ENCODE measurements at places on chromosomes 7 and 10.
A peak's percentile ranks its signal among the peaks of the same experiment; 100 is the strongest.

- DNase-seq: no peak
Measured at GRCh38 chr7:108270385-108271015, 140.3 kb upstream of the LAMB4 start.

DNA sequence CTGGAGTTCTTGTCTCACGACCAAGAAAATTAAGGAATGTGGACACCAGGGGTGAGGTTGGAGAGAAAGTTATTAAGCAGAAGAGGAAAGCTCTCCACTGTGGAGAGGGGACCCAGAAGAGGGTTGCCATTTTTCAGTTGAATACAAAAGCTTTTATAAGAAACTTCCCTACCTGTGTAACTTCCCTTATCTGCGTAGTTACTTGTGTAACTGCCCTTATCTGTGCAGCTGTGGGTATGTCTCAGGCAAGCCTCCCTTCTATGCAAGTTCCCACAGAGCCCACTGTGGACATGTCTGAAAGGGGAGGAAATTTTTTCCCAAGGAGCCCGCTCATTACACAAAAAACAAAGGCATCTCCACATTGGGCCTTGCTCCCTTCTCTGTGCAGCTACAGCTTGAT lies 94.9 kb downstream of the SVOPL start:
- no peak for DNase-seq

DNA sequence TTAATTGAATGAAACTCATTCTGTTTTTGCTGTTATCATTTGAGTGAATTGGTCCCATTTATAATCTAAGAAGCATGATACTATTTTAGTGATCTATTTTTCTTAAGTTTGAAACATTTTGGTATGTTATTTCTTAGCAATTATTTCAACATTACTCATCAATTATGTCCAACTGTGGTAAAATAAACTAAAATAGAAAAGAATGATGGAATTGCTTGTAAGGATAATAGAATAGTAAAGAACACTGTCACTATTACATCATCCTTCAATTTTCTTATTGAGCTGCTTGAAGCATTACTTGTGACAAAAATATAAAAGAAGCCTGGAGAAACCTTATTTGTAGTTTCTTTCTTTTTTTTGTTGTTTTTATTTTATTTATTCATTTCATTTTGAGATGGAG lies 42.4 kb downstream of the ZNF487 start:
- no peak for DNase-seq

- peak; percentile 66 for DNase-seq
Measured at GRCh38 chr10:114879541-114880158, 58.1 kb downstream of the FHIP2A start.

DNA sequence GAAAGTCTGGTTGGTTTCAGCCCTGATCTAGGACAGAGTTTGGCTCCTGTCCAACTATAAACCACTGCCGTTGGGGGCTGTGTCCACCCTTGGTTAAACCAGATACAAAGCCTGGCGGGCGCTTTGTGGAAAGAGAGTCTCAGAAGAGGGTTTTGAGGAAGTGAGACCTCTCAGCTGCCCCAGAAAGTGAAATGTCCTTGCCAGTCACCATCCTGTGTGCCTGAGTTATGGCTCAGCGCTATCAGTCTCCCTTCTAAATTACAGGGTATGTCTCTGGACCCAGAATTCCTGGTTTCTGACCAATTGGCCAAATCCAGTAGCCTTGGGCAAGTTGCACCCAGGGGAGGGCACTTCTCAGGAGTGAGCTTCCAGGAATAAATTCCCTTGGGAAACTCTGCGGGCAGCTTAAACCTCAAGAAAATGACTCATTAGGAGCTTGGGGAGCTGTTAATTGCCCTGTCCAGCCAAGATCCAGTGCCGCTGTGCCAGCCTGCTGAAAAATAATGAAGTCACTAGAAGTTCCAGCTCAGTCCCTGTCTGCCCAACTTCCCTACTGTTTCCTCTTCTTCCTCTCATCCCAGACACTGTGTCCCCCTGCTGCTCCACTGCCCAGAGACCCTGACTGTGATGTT lies 66.7 kb upstream of the PDZD8 start:
- DNase-seq: no peak

DNA sequence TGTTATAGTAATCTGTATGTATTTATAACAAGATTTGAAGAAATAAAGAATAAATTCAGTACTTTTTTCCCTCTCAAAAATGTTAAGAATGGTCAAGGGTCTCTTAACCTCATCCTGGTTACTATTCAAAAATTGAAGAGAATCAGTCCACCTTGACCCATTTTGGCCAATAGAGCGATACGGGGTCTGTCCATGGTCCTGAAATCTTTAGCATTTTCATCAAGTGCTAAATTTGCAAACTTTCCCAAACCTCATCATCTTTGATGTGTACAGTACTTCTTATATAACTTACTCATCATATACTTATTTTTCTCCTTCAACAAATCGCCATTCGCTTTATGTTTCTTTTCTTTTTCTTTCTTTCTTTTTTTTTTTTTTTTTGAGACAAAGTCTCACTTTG lies 23.6 kb downstream of the TMEM178B start:
- peak; percentile 63 for DNase-seq

DNA sequence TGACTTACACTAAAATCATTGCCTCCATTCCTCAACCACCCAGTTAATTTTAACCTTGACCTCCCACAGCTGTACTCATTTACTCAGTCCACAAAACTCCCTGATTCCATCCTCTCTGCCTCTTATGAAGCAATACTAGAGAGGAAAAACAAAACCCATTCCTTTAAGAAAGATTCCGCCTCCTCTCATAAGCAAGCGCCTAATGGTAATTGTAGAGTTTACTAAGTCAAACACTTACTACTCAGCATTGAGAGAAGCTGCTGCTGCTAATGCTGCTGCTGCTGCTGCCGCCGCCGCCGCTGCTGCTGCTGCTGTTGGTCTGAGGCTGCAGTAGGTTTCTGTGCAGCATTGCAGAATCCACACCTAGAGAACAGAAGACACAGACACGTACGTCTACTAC lies 2.1 kb upstream of the ADD3 start:
- DNase-seq: peak; percentile 56

DNA sequence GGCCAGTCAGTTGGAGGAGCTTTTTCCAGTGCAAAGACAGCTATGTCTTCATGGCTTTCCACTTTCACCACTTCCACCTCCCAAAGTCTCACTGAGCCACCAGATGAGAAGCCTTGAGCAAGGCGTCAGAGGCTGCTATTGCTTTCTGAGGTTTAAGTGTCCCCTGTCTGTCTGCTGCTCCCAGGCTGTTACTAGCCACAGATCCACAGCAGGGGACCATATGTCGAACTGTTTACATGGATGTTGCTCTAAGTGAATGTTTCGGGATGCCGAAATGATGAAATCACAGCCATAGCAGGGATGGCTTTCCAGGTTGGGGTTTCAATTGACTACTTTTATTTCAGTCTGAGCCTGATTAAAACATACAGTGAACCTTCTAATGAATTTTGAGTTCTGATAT lies 88.5 kb downstream of the AVL9 start:
- DNase-seq: no peak

GRCh38 chr10:89845541-89846280 lies 144.3 kb downstream of the KIF20B start:
- no peak for DNase-seq

GRCh38 chr10:2953495-2953894 lies 113.9 kb upstream of the PFKP start:
- DNase-seq: no peak

DNA sequence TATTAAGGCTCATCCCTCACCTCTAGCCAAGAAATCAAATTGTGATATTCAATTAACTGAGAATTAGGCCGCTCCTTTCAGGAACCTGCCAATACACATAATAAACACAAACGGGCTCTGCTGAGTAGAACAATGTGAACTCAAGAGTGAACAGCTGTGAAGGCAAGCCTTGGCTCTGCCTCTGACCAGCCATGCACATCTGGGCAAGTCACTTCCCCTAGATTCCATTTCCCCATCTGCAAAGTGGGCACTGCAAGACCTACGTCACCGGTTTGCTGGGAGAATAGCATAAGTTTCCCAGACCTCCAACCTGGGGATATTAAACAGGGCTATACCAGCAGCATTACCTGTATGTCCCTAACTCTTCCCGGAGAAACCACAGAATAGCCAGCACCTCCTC lies 355.2 kb downstream of the TNS3 start:
- no peak for DNase-seq

DNA sequence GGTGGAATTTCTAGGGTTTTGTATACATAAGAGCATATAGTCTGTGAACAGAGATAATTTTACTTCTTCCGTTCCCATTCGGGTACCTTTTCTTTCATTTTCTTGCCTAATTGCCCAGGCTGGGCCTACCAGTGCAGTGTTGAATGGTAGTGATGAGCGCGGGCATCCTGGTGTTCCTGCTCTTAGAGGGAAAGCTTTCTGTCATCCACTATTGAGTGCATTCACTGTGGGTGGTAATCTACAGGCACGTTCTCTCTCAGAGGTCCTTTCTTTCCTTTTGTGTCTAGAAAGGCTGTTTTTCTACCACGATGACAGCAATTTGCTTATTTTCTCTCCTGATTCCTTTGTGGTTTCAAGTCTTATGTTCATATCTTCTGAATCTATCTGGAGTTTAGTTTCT lies 65.0 kb downstream of the INPP5A start:
- peak; percentile 27 for DNase-seq

GRCh38 chr10:71696628-71697326 lies 22.8 kb downstream of the C10orf105 start:
- peak; percentile 87 for DNase-seq

DNA sequence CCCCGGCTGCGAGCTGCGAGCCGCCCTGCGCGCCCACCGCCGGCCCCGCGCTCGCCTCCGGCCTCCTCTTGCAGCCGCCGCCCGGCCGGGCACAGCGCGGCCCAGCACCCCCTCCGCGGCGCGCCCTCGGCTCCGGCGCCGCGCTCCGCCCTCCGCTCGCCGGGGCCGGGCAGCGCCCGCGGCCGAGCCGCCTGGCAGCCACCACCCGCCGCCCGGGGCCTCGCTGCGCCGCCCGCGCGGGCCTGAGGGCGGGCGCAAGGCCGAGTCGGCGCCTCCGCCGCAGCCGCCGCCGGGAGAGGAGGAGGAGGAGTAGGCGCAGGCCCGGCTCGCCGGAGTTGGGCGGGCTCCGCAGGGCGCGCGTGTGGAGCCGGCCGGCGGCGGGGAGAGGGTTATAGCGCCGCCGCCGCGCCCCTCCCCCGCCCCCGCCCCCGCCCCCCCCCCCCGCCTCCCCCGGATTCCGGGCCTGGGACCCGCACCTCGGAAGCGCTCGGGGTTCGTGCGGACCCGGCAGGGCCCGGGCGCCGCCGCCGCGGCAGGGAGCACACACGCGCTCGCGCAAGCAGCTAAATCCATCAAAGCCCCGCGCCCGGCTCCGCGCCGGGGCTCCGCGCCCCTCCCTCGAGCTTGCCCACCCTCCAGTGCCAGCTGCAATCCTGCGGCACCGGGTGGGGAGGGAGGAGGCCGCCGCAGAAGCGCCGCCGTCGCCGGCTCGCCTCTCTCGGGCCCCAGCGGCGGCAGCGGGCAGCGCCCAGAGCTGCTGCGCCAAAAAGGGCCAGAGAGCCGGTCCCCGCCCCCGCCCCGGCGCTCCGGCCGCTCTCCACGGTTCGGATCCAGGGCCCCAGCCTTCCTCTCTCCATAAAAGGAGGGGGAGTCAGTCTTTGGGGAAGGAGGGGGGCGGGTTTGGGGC lies at the start of gene PDGFA:
PDGFA (minus strand) TSS at position 363 of the 907 bp plus-strand sequence. CDS start 845 bp downstream, outside the sequence.
- peak; percentile 86 for DNase-seq

GRCh38 chr7:150788474-150789269 lies 11.5 kb downstream of the TMEM176B start:
- DNase-seq: no peak

GRCh38 chr7:7908622-7909145 lies 59.9 kb upstream of the GLCCI1 start:
- no peak for DNase-seq

DNA sequence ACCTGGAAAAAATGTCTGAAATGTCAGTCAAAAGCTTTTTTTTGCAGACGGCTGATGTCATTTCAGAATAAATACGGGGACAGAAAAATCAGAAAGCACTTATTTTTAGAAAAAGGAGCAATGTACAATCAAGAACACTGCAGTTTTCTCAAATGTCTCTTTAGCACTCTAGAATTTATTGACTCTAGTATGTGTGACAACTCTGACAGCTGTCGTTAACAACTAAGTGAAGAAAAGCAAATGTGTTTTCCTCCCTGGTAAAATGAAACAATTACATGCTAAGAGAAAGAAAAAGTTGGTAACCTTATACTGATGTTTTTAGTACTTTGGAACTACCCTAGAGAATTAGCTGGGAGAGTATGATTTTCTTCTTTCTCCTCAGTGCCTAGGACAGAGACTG lies 497.4 kb downstream of the GRM8 start:
- DNase-seq: no peak

GRCh38 chr7:155734445-155734809 lies 77.8 kb downstream of the SHH start:
- DNase-seq: no peak

GRCh38 chr7:30411173-30411572 lies 67.4 kb downstream of the NOD1 start:
- DNase-seq: no peak

- no peak for DNase-seq
Measured at GRCh38 chr10:24054421-24054820, 154.5 kb upstream of the KIAA1217 start.

DNA sequence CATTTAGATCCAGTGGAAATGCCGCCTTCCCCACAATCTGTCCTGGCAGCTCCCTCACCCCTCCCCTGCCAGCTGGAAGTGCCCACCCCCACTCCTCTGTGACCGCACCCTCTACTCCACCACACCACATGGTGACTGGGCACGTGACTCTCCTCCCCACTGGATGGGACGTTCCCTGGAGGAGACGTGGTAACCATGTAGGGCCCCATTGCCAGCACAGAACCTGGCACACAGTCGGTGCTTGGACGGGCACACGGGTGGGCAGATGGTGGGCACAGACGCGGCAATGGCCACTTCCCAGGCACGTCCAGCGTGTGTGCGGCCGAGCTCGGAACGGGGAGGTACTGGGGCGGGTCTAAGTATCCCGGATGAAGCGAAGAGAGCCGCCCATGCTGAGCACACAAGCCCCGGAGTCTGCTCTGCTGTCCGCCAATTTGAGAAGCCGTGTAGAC lies 245.6 kb downstream of the MAD1L1 start:
- no peak for DNase-seq

GRCh38 chr7:52294942-52295341 lies 740.5 kb upstream of the POM121L12 start:
- no peak for DNase-seq

GRCh38 chr10:72637398-72637857 lies 11.5 kb upstream of the MICU1 start:
- DNase-seq: no peak

Data from neural progenitor cell (in vitro differentiated cells).